ACHN (cell line): ENCODE measurements at places on chromosomes 4 and X.

GRCh38 chr4:2931512-2932301 is 31.5 kb downstream of the NOP14 start:
- DNase-seq: no peak

DNA sequence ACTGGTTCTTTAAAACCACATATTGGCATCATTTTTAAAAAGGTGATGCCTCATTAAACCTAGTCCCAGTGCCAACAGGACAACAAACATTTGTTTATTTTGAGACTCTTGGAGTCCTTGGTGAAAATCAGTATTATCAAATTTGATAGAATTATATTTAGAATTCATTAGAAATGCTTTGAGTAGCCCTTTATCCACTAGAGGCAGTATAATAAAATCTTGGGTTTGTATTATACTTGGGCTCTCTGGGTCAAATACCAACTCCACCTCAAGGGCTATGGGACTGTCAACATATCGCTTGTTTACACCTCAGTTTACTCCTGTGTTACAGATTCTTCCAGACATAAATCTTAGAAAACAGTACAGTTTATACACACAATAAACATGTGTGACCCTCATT is 335.7 kb upstream of the FSTL5 start:
- DNase-seq: peak; percentile 16

- DNase-seq: peak; percentile 7
Measured at GRCh38 chrX:79270401-79270800, 96.7 kb downstream of the ITM2A start.

- DNase-seq: peak; percentile 96
Measured at GRCh38 chr4:124641715-124642381, 70.7 kb downstream of the ANKRD50 start.

DNA sequence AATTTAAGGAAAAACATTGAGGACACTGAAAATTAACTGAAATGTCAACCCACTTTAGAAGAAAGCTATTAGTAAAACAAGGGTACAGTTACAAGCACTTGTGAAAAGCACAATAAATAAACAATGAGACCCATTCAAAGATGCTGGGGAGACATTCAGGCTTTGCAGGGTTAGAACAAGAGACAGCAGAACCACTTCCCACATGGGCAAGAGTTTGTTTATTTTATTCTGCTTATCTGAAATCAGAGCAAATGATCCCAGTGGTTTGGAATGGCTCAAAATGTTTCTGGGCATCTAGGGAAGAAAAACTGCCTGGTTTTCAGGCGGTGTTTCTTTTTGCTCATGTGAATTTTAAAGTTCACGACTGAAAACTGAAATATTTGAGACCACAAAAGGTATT is 42.4 kb downstream of the PPP3CA start:
- DNase-seq: no peak

- DNase-seq: no peak
Measured at GRCh38 chr4:172356016-172356415, 542.8 kb downstream of the GALNTL6 start.

DNA sequence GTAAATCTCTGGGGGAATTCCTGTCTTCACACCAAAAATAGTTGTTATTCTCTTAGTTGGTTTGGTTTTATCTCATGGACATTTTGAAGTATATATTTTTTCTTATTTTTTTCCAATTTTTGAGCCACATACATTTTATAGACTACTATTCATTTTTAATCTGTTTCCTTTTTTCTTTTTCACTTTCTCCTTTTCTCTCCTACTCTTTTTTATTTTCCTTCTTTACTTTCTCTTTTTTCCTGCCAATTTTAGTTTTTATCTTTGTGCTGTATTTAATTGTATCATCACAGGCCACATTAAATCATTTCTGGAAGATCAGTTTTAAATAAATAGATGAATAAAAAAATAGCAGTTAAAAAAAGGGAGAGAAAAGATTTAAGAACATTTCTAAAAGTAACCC is 14.0 kb upstream of the JADE3 start:
- no peak for DNase-seq

DNA sequence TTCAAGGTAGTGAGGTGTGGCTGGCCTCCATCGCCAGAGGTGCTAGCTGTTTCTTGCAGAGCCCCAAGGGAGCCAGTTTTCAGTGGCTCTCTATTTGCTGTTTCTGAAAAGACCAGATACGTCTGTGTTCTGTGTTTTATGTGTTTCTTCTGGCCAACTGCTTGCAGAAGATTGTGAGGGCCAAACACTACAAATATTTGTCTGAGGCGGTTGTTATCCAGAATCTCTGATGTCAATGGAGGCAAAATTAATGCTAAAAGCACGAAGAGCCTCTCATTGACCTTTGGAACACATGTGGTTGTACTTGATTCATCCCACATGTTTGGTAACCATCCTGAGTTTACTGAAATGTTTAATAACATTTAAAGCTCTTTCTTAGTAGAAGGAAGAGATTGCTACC is 113.9 kb downstream of the CT47B1 start:
- DNase-seq: no peak

DNA sequence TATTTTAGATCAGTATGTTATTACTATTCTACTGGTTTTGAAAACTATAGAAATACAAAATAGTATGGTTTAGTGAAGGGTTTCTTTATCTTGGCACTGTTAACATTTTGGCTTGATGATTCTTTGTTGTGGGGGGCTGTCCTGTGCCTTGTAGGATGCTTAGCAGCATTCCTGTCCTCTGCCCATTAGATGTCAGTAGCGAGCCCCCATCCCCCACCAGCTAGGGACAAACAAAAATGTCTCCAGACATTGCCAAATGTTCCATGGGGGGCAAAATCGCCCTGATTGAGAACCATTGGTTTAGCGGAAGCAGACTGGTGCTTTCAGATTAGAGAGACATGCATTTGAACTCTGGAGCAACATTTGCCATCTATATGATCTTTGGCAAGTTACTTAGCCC is 23.3 kb downstream of the SPARCL1 start:
- no peak for DNase-seq

- peak; percentile 36 for DNase-seq
Measured at GRCh38 chrX:40109288-40110008, 11.7 kb upstream of the BCOR start.

- no peak for DNase-seq
Measured at GRCh38 chr4:1232661-1233621, 16.0 kb downstream of the CTBP1 start.

DNA sequence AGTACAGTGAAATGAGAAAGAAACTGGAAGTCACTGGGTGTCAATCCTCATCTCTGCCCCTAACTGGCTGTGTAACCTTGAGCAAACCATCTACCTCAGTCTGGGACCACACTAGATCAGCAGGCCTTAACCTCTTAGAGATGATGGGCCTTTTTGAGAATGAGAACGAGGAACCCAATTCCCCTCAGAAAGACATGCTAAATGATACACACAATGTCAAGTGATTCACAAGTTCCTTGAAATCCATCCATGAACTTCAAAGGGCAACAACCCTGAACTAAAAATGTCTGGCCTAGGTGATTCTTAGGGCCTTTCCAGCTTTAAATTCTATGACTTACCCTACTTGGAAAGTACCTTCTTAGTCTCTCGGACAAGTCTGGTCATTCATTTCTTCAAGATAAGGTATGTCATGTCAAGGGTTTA is 47.4 kb downstream of the ACSL4 start:
- DNase-seq: no peak

- DNase-seq: no peak
Measured at GRCh38 chr4:133969202-133969848, 232.3 kb downstream of the PABPC4L start.

DNA sequence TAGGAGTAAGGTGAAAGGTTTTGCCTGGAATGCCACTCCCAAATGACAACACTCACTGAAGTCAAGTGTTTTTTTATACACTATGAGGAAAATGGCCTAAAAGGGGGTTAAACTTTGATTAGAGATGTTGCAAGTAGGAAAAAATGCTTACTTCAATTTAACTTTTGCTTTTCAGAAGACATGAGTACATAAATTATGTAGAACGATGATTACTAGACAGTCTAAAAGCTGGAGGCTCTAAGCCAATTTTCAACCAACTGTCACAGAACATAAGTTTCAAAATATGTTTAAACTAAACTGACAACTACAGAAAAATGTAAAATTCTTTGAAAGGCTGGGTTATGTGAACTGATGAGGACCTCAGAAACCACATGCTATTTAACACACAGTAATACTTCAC is 83.4 kb downstream of the SHISA3 start:
- no peak for DNase-seq

DNA sequence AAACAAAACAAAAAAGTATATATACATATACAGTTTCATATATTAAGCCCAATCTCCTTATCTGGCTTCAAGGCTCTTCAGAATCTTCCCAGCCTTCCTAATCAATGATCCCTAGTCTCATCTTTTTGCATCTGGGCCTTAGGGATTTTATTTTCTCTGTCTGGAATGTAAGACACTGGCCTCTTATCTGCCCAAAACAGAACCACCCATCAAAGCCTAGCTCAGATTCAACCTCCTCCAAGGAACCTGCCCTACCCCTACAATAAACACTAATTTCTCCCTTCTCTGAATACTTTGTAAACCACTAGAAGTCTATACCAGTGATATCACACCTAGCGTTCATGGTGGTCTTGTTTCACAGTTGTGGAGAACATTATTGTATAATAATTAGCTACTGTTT is 23.2 kb upstream of the GAB1 start:
- DNase-seq: no peak

GRCh38 chrX:29872831-29873230 is 342.5 kb upstream of the MAGEB2 start:
- DNase-seq: no peak

- DNase-seq: no peak
Measured at GRCh38 chr4:58983887-58984286, 1873.7 kb upstream of the IGFBP7 start.

- DNase-seq: no peak
Measured at GRCh38 chrX:124085063-124085462, 123.6 kb downstream of the STAG2 start.

DNA sequence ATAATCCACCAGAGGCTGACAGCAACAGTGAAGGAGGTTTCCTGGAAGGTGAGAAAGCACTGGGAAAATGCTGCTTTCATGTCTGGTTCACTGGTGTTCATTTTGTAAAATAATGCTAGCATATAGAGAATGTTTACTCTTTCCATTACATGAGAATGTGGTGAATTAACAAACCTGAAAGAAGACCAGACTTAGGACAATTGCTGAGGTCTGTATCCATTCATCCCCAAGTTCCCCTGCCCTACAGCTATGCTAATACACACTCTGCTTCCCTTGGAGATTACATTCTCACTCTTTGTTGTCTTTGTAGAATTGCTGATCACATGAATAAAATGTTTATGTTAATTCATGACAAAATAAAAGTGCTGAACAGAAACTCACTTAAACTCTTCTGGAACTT is 99.5 kb downstream of the ARHGAP6 start:
- DNase-seq: no peak

GRCh38 chrX:153499341-153499740 is 4.6 kb downstream of the BGN start:
- DNase-seq: no peak

DNA sequence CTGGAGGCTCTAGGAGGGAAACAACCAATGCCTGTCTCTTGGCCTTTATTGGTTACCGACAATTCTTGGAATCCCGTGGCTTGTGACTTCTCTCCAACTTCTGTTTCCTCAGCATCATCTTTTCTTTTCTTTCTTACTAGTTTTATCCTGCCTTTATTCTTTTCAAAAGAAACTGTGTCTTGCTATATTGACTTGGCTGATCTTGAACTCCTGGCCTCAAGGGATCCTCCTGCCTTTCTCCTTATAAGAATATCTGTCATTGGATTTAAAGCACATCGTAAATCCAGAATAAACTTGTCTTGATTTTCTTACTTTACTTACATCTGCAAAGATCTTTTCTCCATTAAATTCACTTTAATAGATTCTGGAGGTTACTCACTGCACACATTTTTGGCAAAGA is 49.9 kb upstream of the UGT2B10 start:
- DNase-seq: no peak
